Inflammatory macrophage (primary cell): ENCODE measurements at places on chromosomes 6 and 20.

DNA sequence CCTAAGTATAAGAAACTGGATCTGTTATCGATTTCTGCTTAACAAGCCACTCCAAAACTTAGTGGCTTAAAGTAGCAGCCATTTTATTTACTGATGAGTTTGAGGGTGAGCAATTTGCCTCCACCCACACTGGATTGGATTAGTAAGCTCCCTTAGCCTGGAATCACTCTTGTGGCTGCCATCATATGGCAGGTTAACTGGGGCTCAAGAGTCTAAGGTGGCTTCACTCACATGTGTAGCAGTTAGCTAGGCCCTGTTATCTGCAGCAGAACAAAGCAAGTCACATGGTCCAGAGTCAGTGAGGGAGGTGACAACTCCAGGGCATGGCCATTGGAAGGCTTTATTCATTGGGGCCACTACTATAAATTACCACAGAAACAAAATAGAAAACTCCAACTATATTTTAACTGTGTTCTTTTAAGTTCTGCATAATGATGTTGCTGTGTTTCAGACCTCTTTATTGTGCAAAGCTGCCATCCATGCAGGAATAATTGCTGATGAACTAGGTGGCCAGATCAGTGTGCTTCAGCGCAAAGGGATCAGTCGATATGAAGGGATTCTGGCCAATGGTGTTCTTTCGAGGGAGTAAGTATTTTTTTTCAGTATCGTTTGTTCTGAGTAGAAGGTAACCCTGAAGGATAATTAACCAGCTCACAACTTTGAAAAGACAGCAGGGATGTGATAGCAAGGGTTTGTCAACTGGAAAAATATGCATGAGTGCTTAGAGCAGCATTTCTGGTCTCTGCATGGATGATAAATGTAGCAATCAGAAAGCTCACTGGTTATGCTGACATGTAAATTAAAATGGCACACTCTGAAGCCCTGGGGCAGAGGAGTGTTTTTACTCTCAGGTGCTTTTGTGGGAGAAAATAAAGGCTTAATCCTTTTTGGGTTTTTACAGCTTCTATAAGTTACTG lies 49.6 kb downstream of the DCBLD1 start:
- DNase-seq, result no peak

GRCh38 chr6:142420802-142421201 lies 119.0 kb downstream of the ADGRG6 start:
- DNase-seq, result no peak

- no peak for DNase-seq
Observed at GRCh38 chr6:34465531-34466241, at the start of gene PACSIN1. Gene PACSIN1, plus strand, starts transcription at chr6:34466076. Its CDS starts 60,230 bp downstream, at chr6:34526306.

DNA sequence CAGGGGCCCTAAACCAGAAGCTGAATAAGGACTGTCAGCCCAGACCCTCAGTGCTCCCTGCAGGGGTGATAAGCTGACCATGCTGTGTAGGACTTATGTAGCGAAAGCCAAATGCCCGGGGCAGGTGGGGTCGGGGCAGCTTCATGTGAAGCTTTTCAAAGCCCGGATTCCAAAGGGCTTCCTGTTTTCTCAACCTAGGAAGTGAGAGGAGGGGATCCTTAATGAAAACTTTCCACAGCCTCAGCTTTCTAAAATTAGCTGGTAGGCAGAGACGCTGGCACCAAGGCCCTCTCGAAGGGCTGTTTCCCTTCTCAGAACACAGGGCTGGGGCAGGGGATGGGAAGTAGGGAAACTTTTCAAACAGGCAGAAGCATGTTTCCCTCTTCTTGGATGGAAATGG lies 148.9 kb downstream of the NFATC2 start:
- peak; percentile 20 for DNase-seq

DNA sequence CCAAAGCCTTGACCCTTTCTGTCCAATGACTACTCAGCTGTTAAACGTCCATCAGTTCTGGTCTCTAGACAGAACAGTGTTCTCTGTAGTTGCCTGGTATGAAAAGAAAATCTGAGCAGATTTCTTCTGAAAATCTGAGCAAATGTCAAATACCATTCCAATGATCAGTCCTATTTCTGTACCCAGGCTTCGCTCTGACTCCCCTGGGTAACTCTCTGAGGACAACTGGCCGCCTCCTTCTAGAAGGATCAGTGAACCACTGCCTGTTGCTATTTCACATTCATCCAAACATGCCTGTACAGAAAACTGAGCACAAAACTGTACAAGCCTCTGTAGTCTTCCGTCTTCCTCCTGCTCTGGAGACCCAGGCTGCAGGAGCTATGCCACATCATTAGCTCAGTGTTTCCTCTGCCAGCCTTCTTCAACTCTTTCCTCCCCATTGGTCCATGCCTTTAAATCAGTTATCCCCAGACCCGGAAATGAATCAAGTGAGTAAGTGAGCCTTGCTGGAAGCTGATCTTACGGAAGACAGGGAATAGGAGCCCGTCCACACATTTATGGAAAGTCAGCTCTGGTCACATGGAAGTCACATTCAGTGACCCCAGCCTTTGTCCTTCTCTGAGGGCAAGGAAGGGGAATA lies 63.3 kb downstream of the DAAM2 start:
- no peak for DNase-seq

GRCh38 chr6:168331058-168331457 lies 11.5 kb upstream of the DACT2 start:
- DNase-seq, result no peak

DNA sequence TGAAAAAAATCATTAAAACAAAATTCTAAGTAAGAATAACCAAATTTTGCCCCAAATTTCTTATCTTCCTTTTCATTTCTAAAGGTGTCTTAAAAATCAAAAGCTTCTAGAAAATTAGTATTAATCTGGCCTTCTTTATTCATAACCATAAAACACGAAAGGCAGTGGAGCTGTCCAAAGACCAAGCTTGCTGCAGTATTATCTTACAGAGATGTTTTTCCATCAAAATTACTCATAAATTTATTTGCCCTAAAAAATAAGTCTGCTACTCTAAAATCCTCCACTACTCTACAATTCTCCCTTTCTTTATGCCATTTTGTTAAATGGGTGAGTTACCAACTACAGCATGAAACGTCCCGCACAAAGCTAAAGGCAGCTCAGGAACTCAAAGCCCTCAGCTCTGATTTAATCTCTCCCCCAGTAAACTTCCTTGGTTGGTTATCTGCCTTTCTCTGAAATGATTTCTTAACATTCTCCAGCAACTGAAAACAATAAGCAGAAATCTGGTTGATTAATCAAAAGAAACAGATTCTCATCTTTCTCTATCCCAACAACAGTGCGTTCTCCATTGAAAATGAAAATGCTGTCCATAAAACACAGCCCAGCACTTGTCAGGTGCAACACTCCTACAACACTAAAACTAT lies 2.1 kb downstream of the USP49 start:
- DNase-seq, result no peak

- DNase-seq, result no peak
Observed at GRCh38 chr6:106473812-106474211, 113.3 kb downstream of the CRYBG1 start.
